Fibroblast of skin of back (primary cell): ENCODE measurements at places on chromosomes 2 and 18.
A peak's percentile ranks its signal among the peaks of the same experiment; 100 is the strongest.

DNA sequence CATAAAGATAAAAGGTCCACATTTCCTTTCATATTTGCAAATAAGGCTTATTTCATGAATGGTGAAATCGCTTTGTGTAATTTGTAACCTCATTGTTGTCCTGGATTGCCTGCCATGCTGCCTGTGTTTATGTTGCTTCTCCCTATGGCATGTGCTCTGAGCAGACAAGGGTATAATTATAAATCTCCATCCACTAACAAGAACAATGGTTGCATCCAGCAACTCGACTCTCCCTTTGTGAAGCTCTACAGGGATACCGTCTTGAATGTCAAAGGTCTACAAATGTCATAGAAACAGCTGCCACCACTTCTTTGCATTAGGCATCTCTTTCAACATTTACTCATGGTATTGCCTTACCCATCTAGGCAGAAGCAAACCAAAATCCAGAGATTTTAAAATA lies 209.6 kb downstream of the SLC8A1 start:
- DNase-seq = no peak

- DNase-seq = no peak
Measured at GRCh38 chr2:160371251-160372009, 122.2 kb downstream of the RBMS1 start.

GRCh38 chr2:152354909-152355308 lies 19.9 kb downstream of the FMNL2 start:
- peak; percentile 53 for DNase-seq

DNA sequence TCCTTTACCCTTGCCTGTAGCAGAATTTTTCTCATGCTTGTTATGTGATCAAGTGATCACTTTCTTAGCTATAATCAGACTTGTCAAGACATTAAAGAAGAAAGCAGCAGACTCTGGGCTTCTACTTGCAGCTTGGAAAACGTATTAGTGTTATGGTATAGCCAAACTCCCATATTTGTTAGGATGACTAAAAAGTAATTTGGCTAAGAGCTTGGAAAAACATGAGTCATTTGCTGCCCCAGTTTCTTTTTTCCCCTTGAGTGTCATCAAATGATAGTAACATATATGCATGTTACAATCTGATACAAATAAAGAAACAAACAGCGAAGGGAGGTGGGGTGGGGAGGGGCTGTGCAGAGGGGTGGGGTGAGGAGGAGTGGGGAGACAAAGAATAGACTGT lies 155.5 kb downstream of the IKZF2 start:
- DNase-seq = peak; percentile 57

GRCh38 chr2:45925636-45926366 lies 274.3 kb downstream of the PRKCE start:
- DNase-seq = no peak

- DNase-seq = no peak
Measured at GRCh38 chr2:129748250-129748649, 231.2 kb upstream of the RAB6C start.

GRCh38 chr18:74796841-74797576 lies 199.3 kb downstream of the ZNF407 start:
- peak; percentile 79 for DNase-seq

DNA sequence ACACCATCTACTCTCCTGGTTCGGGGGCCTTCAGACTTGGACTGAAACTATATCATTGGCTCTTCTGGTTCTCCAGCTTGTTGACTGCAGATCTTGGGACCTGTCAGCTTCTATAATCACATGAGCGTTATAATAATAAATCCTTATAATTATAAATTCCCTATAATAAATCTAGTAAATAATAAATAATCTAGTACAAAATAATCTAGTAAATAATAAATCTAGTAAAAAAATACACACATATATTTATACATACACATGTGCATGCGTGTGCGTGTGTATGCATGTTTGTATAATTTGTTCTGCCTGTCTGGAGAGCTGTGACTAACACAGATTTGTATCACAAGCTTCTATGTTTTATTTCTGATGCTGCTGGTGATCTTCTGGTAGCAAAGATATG lies 40.8 kb downstream of the KATNAL2 start:
- no peak for DNase-seq

- DNase-seq = no peak
Measured at GRCh38 chr2:128269063-128269989, 49.3 kb downstream of the HS6ST1 start.

DNA sequence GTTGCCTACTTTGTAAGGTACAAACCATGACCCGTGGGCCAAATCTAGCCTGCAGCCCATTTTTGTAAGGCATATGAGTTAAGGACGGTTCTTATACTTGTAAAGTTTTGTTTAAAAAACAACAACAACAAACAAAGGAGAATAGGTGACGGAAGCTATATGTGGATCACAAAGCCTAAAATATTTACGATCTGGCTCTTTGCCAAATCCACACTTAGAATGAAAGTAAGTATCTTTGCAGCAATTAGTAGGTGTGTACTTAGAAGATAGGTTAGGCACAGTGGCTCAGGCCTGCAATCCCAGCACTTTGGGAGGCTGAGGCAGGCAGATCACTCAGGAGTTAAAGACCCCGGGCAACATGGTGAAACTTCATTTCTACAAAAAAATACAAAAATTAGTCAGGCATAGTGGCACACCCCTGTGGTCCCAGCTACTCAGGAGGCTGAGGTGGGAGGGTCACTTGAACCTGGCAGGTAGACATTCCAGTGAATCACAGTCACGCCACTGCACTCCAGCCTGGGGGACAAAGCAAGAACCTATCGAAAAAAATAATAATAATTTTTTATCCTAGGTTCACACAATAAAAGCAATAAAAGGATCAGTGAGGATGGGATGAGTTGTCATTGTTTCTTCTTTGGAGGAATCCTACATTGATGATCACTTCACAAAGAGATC lies 57.8 kb upstream of the CTAGE1 start:
- DNase-seq = no peak
